GM13977 (cell line): ENCODE measurements at places on chromosomes 12 and 14.
A peak's percentile ranks its signal among the peaks of the same experiment; 100 is the strongest.

DNA sequence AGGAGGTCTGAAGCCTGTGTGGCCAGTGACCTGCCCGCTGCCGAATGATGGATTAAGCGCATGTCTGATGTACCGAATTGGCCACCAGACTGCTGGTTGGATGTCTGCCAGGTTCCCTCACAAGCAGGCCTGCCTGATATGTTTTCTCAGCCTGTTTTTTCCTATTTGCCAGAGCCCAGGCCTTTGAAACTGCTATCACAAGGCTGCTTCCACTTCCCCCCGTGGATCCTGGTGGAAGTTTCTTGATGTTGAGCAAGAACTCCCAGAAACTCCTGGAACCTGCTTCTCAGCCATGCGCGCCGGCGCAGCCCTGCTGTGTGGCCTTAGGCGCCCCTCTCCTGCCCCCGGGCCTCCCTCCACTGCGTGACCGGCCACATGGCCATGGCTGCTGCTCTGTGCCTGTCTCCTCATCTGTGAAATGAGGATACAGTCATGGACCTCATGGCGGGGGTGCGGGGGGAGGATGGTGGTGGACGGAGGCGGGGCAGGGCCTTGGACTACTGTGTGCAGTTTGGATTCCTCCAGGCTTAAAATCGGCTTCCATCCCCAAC, 56.6 kb downstream of the CALM1 start:
- no peak for DNase-seq

DNA sequence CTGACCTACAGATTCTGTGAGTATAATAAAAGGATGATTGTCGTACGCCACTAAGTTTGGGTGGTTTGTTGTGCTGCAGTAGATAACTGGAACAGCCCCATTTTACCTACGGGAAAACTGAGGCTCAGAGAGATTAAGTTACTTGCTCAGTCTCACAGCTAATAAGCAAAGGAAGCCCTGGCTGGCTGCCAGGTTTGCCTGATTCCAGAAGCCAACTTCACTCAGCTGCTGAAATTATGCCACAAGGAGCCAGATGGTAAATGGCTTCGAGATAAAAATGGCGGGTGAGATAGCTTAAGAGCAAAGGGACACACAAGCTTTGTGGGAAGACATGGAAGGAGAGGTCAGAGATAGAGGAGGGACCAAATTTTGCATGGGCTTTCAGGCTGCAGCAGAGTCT, 191.5 kb upstream of the NOS1 start:
- DNase-seq, result no peak

GRCh38 chr14:35385042-35385839, 19.3 kb downstream of the NFKBIA start:
- DNase-seq, result no peak

DNA sequence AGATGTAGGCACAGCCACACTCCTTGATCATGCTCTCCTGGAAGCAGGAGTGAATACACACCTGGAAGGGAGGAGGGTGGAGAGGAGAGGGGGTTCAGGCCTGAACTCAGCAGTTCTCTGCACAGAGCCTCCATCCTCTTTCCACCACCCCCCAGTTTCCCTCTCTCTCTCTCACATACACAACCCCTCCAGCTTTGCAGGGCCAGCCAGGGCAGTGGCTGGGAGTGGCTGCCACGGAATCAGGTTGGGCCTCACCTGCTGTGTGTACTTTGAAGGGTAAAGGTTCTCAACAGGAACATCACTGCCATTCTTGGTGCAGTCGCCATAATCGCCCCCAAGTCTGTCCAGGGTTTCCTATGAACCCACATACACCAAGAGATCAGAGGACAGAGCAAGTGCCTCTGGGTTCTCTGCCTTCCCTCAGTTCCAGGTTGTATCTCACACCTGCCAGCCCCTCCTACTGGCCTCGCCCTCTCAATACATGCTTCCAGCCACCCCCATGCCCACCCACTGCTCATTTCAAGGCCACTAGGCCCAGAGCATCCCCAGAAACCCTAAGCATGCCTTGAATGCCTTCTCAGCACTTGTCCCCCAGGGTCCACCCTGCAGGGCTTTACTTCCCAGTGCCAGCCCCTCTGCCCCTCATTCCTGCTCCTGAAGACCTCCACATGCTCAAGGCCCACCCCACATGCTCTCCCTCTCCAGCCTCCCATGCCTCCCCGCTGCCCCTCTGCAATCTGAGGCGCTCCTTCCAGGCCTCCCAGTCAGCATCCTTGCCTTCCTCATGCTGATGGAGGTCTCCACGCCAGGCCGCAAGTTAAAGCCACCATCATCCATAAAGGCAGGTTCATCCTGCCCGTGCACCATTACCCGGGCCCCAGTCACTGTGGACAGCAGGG, 12.9 kb upstream of the TNFRSF1A start:
- no peak for DNase-seq

GRCh38 chr12:95131589-95132340, 58.3 kb upstream of the NR2C1 start:
- no peak for DNase-seq

GRCh38 chr12:47767216-47767724, 5.8 kb upstream of the SLC48A1 start:
- peak; percentile 76 for DNase-seq

DNA sequence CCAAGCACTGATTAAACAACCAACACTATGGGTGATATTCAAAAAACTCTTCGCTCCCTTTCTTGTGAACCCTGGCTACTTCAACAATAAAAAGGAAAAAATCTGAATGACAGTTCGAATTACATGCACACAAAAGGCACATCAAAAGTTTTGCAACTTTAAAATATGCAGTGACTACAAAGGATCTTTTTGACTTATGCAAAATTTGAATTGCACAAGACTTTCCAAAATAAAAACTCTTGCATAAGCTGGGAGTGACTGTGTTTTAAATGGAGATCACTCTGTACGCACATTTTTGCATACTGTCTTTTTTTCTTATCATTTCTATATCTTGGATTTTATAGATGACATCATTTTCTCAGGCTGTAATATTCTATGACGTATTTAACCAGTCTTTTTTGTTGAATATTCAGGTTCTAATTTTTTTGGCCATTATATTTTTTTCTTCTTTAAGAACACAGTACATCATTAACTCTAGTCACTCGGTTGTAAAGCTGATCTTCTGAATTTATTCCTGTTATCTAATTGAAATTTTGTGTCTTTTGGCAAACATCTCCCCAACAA, 667.6 kb upstream of the TBX3 start:
- DNase-seq, result no peak

- no peak for DNase-seq
These were observed 11.7 kb downstream of the STK38L start for GRCh38 chr12:27255806-27256205.

GRCh38 chr12:85017618-85018017, 18.5 kb downstream of the TSPAN19 start:
- no peak for DNase-seq

DNA sequence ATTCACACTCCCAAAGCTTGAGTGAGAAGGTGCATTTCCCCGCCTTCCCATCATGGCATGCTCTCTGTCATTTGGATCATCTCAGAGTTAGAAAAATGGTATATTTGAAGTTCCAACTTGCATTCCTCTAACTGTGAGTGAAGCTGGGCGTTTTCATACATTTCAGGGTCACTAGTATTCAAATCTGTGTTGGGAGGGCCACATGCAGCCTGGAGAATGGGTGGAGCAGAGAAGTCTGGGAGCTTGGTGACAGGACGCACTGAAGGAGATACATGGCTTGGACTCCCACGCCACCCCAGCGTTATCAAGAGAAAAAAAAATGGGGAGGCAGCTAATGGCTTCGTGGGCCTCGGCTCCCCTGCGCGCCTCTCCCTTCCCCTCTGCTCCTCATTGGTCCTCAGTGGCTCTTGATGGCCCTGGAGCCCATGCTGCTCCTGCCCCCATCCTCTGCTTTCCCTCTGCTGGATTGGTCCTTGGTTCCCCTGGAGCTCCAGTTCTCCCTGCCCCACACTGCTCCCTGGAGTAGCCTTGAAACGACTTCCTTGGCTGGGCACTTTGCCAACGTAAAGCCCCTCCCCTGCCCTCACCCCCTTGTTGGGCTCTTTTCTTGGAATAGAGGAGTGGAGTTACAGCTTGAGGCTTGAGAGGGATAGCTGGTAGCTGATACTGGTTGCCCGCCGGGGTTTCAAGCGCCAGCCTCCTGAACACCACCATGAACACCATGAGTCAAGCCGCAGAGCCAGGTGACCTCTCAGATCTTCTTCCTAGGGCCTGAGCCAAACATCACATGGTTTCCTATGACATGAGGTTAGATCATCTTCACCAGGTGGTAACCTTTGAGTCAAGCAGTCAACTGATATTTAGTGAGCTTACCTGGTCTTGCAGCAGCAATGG, 139.6 kb downstream of the PRKCH start:
- DNase-seq, result no peak

GRCh38 chr14:105118646-105119407, 49.7 kb downstream of the JAG2 start:
- DNase-seq, result no peak

DNA sequence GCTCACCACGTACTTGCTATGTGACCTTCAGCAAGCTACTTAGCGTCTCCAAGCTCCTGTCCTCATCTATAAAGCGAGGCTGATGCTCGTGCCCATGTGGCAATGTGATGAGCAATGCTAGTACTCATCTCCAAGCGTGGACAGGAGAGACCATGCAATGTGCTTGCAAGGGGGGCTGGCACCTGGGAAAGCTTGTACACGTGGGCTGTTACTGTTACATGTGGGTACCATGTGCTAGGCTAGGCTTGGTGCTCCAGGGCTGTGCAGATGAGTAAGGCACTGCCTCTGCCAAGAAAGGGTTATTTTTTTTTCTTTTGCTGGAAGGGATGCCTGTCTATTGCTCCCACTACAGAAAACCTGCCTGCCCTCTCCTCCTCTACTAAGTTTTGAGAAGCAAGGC, 46.6 kb downstream of the TSPAN11 start:
- no peak for DNase-seq

GRCh38 chr12:100372853-100373640, 16.2 kb downstream of the SLC17A8 start:
- DNase-seq, result no peak

DNA sequence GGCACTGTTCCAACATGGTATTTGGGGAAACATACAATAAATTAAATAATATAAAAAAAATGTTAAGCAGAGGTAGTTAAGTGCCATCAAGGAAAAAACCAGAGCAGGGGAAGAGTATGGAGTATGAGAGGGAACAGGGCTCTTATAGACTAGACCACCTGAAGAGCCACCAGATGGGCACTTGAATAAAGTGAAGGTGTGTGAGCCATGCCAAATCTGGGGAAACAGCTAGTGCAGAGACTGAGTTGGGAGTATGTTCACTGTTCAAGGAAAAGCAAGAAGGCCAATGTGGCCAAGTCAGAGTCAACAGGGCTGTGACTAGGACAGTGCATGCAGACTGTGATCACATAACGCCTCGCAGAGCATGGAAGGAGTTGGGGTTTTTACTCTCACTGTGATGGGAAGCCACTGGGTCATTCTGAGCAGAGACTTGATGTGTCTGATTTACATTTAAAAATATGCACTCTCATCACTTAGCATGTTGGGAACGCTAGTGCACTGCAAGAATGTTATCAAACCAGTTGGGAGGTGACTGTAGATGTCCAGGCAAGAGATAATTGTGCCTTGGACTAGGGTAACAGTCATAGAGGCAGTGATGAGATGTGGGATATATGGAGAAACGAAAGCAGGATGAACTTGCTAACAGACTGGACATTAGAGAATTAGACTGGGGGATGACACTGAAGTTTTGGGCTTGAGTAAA, 25.6 kb downstream of the NDUFA12 start:
- DNase-seq, result no peak

GRCh38 chr14:65359503-65359902, 53.0 kb upstream of the FUT8 start:
- DNase-seq, result no peak

- no peak for DNase-seq
These were observed 250.4 kb upstream of the SEL1L start for GRCh38 chr14:81784084-81784483.

DNA sequence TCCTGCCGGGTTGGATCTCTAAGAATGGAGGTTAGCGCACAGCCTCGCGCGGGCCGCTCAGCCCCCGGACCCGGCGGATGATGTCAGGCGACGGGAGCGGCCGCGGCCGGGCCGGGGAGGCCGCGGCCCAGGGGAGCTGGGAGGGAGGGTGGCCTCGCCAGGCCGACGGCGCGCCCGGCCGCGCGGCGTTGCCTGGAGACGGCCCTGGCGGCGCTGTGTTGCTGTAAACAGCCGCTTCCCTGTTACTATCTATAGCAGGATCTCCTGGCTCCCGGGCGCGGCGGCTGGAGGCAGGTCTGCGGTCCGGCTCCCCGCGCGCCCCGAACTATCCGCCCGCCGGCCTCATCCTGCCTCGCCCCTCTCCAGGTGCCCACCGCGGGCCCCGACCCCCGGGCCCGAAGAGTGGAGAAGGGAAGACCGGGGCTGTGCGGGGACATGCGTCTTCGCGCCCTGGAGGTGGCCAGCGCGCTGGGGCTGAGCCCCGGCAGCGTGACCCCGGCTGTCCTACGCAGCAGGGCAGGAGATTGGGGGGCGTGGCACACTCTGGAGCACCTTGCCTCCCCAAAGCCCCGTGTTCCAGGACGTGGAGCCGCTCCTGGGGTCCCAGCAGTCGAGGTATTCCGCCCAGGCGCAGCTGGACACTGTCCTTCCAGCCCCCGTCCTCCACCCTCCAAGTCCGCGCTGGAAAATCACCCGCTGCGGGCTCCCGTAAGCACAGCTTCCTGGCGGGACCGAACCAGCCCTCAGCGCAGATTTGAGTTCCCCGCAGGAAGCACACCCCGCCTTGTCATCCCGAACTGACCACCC, 1.4 kb upstream of the FOS start:
- DNase-seq, result peak; percentile 81

DNA sequence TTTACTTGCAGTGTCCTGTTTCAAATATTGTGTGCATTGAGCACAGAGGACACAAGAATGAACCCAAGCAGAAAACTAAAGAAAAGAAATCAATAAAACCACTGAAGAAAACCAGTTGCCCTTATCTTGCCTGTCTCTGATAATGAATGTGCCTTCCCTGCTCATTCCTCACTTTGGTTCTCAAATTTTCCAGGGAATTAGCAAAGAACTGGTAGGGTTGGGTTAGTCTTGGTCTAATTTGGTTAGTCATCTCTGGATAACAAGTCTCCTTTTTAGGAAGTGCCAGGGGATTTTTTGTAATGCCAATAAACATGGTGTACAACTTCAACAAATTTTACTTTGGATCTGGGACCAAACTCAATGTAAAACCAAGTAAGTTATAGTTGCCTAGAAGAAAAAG, 65.7 kb downstream of the DAD1 start:
- no peak for DNase-seq

DNA sequence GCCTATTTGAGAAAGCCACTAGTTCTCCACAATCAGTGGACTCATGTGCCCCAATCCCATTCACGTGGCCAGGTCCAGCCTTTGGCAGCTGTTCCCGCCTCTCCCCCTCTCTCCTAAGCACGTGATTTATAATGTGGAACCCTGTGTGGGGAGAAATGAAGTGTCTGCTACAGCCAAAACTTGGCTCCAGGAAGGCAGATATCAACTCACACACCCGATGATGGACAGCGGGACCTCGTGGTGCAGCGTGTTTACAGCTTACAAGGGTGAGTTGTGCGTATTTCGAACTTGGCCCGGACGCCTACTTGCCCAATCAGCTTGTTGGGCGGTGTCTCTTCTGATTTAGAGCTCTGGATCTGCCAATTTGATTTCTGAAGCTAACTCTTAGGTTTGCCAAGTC, 38.1 kb upstream of the FAM181A start:
- DNase-seq, result no peak

GRCh38 chr12:85784096-85784720, 52.0 kb downstream of the RASSF9 start:
- no peak for DNase-seq

GRCh38 chr12:89126712-89127111, 225.6 kb downstream of the DUSP6 start:
- no peak for DNase-seq
